Endothelial cell of umbilical vein (primary cell): ENCODE measurements at places on chromosomes 3 and 15. TPM values are rescaled to one million over a fixed set of nuclear protein-coding genes. Genes with fewer than 3 reads are reported as not detected.

DNA sequence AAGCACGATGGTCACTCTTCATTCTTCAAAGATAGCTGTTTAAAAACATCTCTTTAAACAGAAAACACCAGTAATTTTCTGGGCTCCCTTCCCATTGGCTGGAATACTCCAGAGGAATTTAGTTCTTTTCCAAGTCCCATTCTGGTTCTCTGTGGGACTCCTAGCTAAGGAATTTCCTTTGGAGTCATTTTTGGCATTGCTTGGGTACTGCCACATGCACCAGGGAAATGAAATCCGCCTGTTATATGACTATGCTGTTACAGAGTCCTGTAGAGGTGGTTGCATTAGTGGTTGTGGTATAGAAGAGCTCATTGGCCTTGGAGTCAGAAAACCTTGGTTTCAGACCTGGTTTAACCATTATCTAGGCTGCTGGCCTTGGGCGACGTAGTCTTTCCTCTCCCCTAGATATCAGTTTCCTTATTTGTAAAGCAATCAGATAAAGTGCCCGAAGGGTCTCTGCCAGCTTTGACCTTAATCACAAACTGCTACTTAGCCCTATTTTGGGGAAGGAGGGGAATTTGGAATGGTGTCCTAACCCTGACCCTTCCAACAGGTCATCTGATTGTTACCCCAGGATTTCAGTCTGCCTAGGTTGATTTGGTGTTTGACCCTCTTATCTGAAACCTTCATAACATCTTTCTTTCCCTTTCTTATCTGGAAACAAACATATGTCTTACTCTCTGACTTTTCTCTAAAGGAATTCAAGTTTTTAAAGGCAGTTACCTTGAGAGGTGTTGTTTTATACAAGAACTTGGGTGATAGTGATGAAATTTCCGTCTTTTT, 13.4 kb downstream of the RTP1 start:
- DNase-seq: no peak

FANCD2OS gene
- not detected in 2 replicates for polyA plus RNA-seq

DNA sequence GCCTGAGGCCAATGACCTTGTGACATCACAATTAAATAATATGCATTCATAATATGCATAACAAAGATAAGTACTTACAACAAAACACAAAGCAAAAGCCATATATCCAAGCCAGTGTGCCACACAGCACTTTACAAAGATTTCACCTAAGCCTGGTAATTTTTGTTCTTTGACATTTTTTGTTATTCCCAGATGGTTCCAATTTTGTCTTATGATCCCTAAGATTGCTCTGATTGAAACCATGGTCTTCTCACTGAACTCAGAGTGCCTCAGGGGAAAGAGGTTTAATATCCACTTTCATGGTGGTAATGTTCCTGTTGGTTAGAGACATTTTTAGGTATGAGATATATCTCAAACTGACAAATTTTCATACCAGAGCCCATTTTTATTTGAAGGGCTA, 29.1 kb downstream of the RETNLB start:
- DNase-seq: no peak

DNA sequence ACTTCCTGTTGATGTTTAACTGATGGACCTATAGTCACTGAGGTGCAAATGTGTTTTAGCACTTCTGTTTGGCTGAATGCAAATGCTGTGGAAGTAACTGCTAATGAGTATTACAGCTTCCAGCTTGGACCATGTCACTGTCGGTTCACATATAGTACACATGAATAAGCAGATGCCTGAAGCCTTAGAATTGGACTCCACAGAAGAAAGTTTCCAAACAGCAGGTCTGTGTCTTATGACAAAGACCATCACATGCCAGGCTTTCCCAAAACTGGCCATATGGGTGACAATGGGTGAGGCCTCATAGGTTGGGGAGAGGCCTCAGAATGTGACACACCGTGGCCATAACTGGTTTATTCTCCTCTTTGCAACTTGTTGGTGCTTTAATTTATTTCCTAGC, 241.8 kb downstream of the WNT5A start:
- no peak for DNase-seq

GOLGA8A gene
- polyA plus RNA-seq: 12.3 and 17.8 TPM in 2 replicates

DNA sequence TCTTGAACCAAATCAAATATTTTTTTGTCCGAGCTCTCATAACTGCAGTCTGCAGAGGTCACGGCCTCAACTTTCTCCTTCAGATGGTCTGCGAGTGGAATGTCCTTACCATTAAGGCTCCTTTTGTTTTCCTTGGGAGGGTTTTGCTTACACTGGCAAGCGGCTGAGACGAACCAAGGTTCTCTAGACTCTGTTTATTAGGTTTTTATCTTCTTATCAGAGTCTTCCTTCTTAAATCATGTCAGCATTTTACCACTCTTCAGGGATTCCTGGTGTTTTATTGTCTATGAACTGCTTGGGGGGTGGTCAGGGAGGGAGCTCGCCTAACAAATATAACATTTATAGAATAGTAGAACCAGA, 773.7 kb upstream of the NR2F2 start:
- DNase-seq: peak; percentile 93

PLXND1 gene
- 300 and 332 TPM in 2 replicates for polyA plus RNA-seq

FANCI gene
- 10.8 and 19.9 TPM in 2 replicates for polyA plus RNA-seq

ALDH1A2 gene
- 14.8 and 16.3 TPM in 2 replicates for polyA plus RNA-seq

GRCh38 chr15:51771773-51772172, 20.4 kb downstream of the TMOD2 start:
- DNase-seq: peak; percentile 6

CIDEC gene
- 0.14 TPM in 1 of 2 replicates, not detected in the other for polyA plus RNA-seq

PRR20G gene
- not detected in 2 replicates for polyA plus RNA-seq

DNA sequence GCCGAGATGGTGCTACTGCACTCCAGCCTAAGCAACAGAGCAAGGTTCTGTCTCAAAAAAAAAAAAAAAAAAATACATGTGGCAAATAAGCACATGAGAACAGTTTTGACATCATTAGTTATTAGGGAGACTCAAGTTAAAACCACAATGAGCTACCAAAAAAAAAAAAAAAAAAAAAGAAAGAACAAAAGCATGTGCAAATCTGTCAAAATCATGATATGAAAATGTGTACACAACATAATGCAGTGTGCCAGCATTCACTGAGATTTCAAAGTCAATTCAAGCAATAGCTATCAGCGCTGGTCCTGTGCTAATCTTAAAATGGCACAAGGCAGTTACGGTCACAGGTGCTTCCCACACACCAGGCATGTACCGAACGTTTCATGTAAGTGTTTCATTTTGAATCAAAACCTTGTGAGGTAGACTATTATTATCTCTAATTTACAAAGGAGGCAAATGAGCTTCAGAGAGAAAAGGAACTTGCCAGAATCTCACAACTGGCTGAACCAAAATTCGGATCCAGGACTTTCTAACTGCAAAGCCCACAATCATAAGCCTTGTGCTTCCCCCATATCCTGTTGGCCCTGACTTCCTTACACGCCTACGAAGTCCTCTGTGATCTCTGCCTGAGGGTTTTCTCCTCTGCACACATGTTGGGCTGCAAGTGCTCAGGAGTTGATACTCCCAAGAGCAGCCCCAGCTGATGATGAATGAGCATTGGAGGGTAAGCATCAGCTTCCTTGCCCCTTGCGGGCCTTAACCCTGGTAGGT, 200.1 kb upstream of the PROK2 start:
- no peak for DNase-seq

NR2E3 gene
- 0.03 and 0.04 TPM in 2 replicates for polyA plus RNA-seq

- DNase-seq: no peak
Observed at GRCh38 chr3:109057616-109058015, 60.3 kb downstream of the MORC1 start.

DNA sequence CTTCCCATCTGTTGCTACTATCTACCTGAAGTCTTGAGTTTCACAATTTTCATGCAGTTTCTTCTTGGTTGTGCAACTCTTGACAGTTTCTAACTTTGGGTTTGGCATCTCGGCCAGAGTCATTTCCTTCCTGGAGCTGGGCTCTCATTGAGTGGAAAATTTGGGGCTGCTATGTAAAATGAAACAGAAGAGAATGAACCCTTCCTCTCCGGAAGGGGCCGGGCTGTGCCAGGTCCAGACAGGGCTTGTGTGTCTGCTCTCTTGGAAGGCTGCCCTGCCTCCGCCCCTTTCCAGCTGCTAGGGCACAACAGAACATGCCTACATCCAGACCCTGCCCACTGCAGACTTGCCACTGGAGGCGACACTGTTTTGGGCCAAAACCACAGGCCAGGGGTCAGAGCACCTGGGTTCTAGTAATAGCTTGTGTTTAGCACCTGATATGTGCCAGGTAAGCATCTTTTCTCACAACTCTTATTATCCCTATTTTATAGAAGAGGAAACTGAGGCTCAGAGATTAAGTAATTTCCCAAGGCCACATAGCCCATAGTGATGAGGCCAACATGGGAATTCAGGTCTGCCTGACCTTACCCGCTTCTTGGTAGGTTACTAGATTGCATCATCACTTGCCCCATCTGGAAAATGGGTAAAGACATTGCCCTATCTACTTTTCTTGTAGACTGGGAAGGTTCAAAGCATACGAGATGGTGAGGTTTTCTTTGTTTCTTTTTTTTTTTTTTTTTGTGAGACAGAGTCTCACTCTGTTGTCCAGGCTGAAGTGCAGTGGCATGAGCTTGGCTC, 25.0 kb downstream of the IRAK2 start:
- DNase-seq: peak; percentile 94

CACNA1D gene
- polyA plus RNA-seq: 0.06 and 0.22 TPM in 2 replicates

AP3B2 gene
- not detected in 2 replicates for polyA plus RNA-seq

TNFAIP8L3 gene
- polyA plus RNA-seq: 7.6 and 8.8 TPM in 2 replicates

DNA sequence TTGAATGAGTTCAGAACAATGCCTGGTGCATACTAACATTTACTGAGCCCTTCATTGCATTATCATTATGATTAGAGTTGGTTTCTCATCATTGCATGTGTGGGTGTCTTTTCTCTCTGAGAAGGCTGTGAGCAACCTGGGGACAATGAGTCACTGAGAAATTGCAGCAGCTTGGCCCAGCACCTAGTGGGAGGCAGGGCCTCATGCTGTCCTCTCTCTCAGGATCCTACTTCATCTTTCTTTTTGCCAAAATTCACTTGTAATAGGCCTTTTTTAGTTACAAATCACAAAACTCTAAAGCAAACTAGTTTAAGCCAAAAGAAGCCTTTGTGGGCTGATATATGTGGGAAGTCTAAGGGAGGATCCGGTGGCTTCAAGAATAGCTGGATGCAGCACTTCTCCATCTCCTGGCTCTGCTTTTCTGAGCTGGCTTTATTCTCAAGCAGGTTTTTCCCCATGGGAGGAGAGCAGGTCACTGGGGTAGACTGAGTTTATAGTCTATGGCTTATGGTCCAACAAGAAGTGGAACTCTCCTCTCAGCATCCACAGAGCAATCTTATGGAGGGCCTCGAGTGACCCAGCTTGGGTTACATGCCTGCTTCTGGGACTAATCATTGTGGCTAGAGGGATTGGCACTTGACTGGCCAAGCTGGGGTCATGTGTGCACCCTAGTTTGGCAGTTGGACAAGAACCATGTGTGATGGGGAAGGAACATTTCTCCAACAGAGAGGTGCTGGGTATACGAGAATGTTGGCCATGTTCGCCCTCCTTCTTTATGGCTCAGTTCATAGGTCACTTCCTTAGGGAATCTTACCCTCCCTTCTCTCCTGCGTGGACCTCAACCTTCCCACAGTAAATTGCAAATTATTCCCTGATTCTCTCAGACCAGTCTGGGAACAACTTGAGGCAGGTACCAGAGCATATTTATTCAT, 8.7 kb upstream of the CAMK1 start:
- no peak for DNase-seq

GRCh38 chr3:104825116-104825515, 541.6 kb upstream of the ALCAM start:
- no peak for DNase-seq

DNA sequence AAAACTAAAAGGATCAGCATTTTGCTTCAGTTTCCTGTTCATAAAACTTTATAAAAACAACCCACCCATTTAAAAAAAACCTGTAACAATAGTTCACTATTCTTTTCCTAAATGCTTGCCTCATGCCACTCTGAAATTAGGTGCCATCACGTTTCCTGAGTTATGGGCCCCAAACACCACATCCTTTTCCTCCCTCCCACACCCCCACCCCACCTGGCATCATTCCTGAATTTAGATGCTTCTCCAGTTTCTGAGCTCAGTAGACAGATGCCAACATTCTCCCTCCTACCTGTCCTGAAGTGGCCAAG, 11.9 kb upstream of the ARHGEF3 start:
- DNase-seq: no peak

DNA sequence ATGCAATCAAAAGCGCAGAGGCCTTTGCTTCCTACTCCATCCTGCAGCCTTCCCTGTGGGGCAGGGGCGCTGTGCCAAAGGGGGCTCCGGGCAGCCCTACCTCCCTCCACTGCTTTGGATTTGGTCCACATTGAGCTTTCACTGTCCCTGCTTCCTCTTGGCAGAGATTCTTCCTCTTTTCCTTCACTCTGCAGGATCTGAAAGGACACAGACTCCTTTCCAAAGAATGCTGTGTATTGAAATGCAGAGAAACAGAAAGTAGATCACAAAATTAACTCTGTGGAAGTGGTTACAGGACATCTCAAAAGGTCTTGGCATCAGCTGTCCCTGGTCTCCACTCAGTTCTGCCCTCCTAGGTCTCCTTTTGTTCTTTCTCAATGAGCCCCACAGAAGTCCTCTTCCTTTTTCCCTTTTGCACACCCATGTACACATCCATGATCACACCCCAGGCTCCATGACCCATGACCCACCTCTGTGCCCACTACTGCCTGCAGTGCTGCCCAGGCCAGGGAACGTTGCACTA, 64.1 kb downstream of the CCR1 start:
- no peak for DNase-seq

DNA sequence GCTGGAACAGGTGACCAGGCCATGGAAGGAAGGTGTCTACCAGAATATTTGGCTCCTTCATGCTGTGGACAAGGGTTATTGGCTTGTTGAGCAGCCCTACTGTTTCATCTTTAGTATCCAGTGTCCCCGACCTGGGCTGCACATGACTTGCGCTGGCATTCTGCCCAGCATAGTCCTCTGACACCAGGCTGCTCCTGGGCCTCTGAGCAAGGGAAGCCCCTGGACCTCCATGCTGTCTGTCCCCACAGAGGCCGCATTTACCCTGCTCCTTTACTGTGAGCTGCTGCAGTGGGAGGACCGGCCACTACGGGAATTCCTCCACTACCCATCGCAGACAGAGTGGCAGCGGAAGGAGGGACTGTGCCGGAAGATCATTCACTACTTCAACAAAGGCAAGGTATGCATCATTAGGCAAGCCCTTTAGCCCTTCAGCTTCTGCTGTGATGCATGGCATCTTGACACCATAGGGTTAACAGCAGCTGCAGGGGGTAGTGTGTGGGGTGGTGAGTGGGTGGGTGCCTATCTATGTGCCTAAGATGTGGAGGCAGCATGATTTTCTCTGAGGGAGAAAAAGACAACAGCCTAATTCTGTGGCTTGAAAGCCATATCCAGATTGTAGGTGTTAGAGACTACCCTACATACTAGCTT, 44.0 kb upstream of the MANF start:
- no peak for DNase-seq

SLC7A14 gene
- 0.37 and 0.57 TPM in 2 replicates for polyA plus RNA-seq

- DNase-seq: peak; percentile 51
Observed at GRCh38 chr15:39269352-39269751, 311.5 kb upstream of the THBS1 start.

DNA sequence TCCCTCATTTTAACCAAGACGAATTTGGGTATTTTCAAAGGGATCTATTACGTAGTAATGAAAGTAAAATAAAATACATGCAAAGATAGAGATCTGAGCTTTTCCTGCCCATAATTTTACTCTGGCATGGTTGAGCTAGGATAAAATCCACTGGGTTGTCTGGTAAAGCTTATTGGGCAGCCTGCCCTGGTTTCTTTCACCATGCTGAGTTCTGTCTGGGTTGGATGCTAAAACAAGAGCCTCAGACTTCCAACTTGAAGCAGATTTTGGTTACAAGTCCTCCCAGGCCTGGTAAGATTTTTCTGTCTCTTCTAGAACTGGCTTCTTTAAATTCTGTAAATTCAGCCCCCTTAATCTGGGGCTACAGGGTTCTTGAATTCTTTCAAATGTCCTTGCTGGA, 86.8 kb downstream of the SAMMSON start:
- no peak for DNase-seq
